ENCODE measurements at places on chromosomes 1 and 21.
A peak's percentile ranks its signal among the peaks of the same experiment; 100 is the strongest.

- DNase-seq = peak; percentile 6
Measured at GRCh38 chr1:204320382-204320804, 39.3 kb downstream of the PLEKHA6 start.

- peak; percentile 90 for DNase-seq
Measured at GRCh38 chr1:169794530-169795416, at the start of gene METTL18. TSS of gene METTL18 (minus strand) at chr1:169794907. CDS start at chr1:169793695, 1,212 bp downstream.

DNA sequence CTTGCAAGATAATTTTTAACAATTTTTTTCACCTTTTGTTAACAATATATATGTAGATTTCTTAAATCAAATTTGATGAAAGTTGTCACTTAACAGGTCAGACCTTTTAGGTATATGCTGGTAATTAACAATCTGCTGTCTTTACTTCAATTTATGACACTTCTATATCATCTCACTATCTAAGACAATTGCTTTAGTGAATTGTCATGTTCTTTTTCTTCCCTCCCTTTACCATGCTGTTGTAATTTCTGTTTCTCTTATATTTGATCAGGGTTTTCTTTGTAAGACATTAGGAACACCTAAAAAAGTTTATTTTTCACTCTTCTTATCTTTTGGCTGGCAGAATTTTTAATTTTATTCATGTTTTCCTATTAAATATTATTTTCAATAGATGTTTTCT lies 2.0 kb downstream of the IFI16 start:
- no peak for DNase-seq

GRCh38 chr1:55313903-55314302 lies 98.7 kb upstream of the USP24 start:
- no peak for DNase-seq

- DNase-seq = no peak
Measured at GRCh38 chr1:1132956-1133750, 17.3 kb upstream of the C1orf159 start.

DNA sequence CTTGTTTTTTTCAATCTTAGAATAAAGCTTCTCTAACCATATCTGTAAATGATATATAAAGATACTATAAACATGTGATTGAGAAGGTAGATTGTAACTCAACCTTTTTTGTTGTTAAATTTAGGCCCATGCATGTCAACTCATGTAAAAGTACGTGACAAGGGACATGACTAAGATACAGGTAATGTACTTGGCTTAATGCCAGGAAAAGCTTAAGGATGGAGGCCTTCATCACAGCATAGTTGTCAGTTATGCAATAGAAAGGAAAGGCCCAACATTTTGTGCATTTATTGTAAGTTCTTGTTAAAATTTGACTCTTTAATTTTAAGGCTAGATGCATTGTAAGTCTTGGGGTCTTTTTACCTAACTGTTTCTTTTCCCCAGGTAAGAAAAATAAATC lies 305.1 kb downstream of the LTN1 start:
- DNase-seq = no peak

- no peak for DNase-seq
Measured at GRCh38 chr1:184080309-184080708, 28.8 kb downstream of the TSEN15 start.

- no peak for DNase-seq
Measured at GRCh38 chr1:218254296-218254946, 30.7 kb upstream of the RRP15 start.

DNA sequence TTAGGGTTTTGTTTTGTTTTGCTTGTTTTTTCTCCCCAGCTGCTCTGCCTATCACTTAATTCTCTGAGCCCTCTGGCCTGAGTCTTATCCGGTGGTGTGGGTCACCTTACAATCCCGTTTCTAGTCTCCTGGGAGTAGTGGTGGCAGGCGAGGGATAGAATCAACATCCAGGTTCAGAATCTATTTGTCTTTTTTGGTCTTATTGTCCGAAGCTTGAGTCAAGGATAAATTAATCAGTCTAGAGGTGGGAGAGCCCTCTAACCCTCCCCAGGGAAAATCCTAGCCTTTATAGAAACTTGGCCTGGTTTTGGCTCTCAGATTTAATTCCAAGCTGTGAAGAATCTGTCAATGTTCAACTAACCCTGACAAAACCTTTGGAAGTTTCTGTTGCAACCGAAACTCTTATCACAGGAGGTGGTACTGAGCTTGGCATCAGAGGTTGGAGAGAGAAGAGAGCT lies 246.3 kb downstream of the FGGY start:
- DNase-seq = no peak

GRCh38 chr1:33468011-33468410 lies 4.4 kb upstream of the ZSCAN20 start:
- DNase-seq = no peak

GRCh38 chr1:45325851-45326506 lies 716 bp upstream of the HPDL start:
- no peak for DNase-seq

DNA sequence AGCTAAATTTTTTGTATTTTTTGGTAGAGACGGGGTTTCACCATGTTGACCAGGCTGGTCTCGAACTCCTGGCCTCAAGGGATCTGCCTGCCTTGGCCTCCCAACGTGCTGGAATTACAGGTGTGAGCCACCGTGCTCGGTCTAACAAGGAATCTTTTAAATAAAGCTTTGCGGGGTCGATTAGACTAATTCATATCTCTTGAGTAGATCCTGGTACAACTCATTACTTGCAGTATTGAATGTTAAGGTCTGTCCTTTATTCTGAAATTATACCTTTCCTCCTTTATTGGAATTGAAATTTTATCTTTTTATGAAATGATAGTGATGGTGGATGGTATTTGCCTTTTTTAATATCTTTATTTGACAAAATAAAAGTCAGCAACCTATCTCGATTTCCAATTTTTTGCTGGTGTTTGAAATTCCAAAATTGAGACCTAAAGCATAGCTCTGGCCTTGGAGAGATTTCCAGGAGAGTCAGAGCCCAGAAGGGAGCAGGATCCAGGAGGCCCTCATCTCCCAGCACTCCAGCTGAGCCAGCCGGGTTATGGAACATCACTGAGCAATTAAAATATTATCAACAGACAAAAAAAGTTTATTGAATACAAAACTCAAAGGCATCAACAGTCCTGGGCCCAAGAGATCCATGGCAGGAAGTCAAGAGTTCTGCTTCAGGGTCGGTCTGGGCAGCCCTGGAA lies 4.7 kb downstream of the S100A2 start:
- DNase-seq = no peak

DNA sequence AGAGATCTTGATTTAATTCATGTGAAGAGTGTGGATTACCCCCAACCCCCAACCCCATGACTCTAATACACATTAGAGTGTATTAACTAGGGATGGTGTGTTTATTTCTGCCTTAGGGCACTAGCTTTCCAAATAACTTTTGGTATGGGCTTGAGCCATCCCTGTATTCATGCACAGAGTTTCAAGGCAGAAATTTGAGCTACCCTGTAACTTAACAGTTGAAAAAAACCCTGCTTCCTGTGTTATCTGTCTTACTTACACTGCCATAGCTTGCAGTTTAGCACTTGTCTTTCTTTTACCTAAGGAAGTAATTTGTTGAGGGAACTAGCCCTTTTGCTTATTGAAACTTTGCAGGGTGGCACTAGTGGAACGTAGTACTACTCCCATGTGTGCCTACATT lies 6.3 kb downstream of the SRSF11 start:
- no peak for DNase-seq

DNA sequence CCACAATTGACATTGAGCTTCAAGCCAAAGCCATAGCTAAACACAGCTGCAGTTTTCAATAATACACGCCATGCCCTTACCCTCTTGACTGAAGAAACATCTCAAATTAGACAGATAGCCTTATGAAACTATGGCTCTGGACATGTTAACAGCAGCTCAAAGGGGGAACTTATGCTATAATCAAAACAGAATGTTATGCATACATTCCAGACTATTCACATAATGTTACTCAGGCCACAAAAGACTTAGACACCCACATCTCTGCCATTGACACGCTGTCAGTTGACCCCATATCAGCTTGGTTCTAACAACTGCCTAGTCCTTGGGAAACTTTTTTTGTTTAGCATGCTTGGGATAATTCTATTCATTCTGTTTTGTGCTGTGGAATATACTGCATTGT lies 2.3 kb upstream of the NENF start:
- no peak for DNase-seq

- DNase-seq = no peak
Measured at GRCh38 chr1:235933766-235934116, 67.0 kb upstream of the LYST start.
